ENCODE measurements at places on chromosomes 1 and 21.

DNA sequence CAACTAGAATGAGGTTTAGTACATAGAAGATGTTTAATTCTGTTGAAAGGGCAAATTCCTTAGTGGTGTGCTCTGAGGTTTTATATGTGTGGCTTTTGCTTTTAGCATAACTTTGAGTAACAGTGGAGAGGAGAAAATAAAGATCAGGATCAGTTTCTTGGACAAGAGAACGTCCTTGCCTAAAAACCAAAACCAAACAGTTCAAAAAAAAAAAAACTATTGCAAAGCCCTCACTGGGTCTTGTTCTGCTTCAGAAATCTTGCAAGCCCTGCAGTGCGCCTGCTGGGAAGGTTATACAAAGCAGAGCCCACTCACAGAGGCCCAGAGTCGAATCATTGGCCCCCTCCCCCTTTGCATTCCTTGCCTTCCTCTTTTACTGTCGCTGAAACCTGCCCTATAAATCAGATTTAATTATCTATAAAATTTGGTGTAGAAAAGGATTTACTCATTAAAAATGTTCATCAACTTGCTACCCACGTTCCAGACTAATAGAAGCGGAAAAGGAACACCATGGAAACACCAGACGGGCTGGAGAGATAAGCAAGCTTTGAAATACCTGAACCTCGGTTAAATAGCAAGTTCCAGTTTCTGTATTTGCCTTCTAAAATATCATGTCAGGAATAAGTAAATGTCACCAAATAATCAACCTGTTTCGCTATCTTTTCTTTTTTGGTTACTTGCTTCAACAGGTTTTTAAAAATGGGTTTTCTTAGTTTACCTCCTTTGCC is 201.6 kb upstream of the PTBP2 start:
- no peak for DNase-seq

GRCh38 chr1:15027515-15027986 is 126.0 kb upstream of the TMEM51 start:
- no peak for DNase-seq

DNA sequence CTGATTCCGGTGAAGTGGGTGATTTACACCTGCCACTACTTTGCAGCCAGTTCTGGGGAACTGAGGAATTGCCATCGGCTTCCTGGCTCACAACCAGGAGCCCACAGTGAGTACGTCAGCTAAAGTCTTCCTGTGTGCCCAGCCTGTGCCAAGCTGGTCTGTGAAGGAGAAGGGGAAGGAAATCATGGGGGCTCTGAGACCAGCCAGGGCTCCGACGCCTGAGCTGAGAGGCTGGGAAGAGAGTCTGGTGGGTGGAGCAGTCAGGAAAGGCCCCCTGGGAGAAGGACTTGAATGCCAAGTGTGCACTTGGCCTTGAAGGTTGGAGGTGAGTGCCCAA is 1.2 kb downstream of the LURAP1 start:
- DNase-seq: no peak

GRCh38 chr1:230163205-230163604 is 96.2 kb downstream of the GALNT2 start:
- no peak for DNase-seq

DNA sequence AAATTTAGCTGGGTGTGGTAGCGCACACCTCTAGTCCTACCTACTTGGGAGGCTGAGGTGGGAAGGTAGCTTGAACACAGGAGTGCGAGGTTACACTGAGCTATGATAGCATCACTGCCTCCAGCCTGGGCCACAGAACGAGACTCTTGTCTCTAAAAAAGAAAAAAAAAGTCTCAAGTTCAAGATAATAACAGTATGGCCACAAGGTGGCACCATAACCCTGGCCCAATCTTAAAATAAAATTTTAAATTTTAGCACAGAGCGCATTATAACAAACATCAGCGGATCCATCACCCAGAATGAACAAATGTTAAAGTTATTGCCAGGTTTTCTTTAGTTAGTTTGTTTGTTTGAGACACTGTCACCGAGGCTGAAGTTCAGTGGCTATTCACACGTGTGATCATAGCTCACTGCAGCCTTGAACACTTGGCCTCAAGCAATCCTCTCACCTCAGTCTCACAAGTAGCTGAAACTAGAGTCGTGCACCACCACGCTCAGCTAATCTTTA is 2.9 kb upstream of the HTR6 start:
- no peak for DNase-seq

DNA sequence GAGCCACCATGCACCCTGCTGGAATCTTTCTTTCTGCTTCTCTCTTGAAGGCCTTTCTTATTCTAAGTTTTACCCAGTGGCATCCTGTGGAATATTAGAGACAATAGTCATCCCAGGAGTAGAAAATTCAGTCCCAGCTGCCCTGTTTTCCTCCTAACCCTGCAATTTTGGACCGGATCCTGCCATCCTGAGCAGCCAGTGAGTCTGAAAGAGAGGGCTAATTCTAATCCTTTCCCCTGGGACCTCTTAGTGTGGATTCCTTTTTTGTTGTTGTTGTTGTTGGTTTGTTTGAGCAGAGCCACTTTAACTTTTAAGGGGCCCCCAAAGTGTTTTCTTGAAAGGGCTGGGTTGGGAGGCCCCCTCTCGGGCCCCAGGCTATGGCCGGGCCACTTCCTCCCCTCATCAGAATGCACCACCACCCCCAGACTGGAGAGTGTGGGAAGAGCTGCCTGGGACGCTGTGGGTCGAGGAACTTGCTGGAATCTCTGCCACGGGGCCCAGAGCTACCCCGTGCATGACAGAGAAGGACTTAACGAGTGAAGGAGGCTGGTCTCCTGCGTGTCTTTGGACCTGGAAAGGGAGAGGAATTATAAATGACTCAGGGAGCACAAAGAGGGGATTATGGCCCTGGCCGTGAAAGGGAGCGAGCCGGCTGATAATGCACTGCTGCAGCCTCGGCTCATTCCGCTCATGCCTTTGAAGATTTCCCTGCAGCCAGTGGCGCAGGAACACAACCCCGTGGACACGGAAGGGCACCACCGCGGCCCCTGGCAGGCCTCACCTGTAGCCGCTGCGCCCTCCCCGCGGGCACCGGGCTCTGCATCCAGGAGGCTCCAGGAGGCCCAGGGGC is 81.0 kb upstream of the AKT3 start:
- DNase-seq: no peak

DNA sequence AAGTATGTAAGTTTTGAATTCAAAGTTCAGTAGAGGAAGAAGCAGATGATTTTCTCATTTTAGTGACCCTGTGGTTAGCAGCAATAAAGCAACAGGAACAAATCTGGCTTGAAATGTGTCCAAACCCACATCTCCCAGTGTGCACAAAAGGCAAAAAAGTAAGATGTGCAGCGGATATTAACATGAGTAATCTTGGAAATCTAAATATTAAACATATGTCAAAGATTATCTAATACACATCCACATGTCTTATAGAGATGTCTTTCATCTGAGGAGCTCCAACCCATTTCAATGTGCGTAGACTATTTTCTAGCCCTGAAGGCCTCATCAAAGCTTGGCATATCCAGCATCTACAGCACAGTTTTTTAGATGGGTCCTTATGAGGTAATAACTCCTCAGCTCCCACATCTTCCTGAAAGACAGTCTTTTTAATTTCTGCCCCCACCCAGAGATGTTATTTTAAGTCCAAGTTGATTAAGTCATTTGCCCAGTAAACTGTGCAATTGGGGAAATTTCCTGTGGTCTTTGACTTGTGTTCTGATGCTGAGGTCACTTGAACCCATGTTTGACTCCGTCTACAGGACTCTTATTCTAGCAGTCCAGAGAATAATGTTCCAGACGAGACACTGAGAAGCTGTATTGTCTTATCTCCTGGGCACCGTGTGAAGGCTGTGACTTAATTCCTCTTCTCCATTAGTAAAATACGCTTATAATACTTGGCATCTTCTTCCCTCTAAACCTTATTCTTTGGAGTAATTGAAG is 73.7 kb downstream of the LMO4 start:
- DNase-seq: no peak

- DNase-seq: no peak
Measured at GRCh38 chr1:208029381-208030287, 118.7 kb upstream of the CD34 start.

GRCh38 chr1:227622739-227623475 is 59.6 kb downstream of the ZNF678 start:
- DNase-seq: no peak

- no peak for DNase-seq
Measured at GRCh38 chr1:94688646-94689045, 131.5 kb upstream of the SLC44A3 start.

DNA sequence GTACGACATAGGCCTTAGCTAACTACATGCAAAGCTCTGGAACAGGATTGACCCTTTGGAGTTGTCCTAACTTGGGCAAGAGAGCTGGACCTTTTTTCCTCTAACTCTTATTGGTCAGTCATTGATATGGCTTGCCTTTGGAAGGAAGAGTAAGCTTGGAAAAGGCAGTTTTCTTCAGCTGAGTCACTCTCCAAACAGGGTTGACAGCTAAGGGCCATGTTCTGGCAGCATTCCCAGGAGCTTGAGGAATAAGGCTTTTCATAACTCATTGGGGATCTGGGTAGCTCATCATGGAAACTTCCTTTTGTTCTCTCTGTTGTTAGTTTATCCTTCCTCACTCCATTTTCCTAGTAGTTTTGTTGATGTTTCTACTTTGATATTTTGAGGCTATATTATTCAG is 14.5 kb upstream of the ERRFI1 start:
- no peak for DNase-seq

GRCh38 chr1:26666855-26667254 is 29.0 kb upstream of the ARID1A start:
- no peak for DNase-seq

- DNase-seq: no peak
Measured at GRCh38 chr1:179187043-179187442, 42.4 kb downstream of the ABL2 start.

DNA sequence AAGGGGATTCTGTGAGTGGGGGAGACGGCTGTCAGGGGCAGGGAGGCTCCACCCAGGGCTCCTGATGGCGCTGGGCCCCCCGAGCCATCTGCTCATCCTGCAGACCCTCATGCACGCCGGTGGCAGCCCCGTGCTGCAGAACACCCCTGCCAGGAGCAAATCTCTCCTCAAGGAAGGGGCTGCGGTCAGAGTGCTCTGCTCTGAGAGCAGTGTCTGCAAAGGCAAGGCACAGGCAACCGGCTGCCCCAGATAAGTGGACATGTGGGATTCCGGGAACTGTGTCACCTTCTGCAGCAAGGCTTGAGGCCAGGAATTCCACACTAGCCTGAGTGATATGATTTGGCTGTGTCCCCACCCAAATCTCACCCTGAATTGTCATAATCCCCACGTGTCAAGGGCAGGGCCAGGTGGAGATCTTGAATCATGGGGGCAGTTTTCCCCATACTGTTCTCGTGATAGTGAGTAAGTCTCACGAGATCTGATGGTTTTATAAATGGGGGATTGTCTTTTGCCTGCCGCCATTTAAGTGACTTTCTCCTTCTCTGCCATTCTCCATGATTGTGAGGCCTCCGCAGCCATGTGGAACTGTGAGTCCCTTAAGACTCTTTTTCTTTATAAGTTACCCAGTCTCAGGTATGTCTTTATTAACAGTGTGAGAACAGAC is 101.0 kb downstream of the PDE9A start:
- DNase-seq: no peak

DNA sequence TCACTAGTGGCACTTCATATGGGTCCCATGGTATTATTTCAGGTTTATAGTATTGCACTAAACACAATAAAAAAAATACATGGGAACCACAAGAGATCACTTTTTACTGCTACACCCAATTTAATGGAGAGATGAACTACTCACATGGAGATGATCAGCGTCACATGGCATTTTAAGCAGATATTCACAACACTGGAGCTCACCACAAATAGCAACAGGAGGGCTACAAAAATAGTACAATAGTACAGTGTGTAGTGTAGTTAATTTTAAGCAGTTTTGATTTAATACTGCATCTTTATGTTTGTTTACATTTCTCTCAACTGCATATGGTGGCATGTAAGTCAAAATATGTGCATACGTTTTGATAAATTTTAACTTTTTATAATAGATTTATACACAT is 31.0 kb downstream of the SNX7 start:
- DNase-seq: no peak

DNA sequence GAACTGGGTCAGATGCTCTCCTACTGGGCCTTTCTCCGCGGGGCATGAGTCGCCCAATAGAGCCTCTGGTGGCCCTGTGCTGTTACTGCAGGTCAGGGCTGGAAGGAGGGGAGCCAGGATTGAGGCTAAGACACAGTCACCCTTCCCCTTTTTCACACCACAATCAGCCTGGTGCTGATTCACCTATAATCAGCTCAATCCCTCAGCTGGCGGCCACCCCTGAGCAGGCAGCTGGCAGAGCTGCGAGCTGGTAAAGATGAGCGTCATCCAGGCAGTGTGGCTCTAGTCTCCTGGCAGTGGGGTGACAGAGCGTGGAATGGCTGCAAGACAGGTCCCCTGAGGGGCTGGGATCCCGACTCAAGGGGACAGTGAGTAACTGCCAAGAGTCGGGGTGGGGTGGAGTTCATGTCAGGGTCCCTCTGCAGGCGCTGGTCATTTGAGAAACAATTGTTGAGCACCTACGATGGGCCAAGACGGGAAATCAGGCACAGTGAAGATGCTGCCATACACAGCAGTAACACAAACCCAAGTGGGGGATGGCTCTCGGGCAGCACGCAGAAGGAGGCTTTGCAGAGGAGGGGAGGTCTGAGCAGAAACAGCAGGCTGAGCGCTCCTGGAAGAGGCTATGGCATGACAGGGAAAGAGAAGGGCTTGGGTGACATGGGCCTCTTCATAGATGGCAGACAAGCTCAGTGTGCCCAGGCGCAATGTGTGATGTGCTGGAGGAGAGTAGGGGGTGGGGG is 21.8 kb downstream of the ATF3 start:
- DNase-seq: peak; percentile 34

DNA sequence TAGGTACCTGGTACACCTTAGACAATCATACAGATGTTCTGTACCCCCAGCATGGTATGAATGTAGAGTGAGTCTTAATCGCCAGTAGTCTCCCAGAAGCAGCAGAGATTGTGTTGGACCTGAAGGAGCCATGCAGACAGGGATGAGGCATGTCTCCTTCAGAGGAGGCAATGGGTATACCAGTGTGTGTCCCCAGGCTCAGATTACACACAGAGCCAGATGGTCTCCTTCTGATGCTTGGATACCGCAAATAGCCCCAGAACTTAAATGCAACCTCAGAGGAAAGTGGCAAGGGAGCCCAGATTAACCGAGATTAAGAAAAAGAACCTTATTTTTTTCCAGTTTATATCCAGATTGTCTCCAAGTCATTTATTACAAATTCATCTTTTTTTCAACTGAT is 96.8 kb upstream of the C21orf91 start:
- no peak for DNase-seq

- DNase-seq: no peak
Measured at GRCh38 chr1:197567442-197567841, 207.8 kb downstream of the DENND1B start.

- DNase-seq: no peak
Measured at GRCh38 chr1:221945669-221946068, 203.8 kb upstream of the DUSP10 start.

- no peak for DNase-seq
Measured at GRCh38 chr21:28212061-28212460, 780.6 kb downstream of the LTN1 start.
